ENCODE measurements at places on chromosomes 16 and 17. TPM values are rescaled to one million over a fixed set of nuclear protein-coding genes. Genes with fewer than 3 reads are reported as not detected.

ORMDL3 gene
- total RNA-seq = 49.3 TPM

RNFT1 gene
- total RNA-seq = 16.8 TPM

HELZ gene
- 57.0 TPM for total RNA-seq

ITGB3 gene
- not detected for total RNA-seq

CDH15 gene
- total RNA-seq = not detected

NPIPA2 gene
- total RNA-seq = 9.0 TPM
